ENCODE measurements at places on chromosomes 11 and 22.

- DNase-seq: peak; percentile 66
Observed at GRCh38 chr11:62547691-62548281, 1.2 kb upstream of the AHNAK start.

DNA sequence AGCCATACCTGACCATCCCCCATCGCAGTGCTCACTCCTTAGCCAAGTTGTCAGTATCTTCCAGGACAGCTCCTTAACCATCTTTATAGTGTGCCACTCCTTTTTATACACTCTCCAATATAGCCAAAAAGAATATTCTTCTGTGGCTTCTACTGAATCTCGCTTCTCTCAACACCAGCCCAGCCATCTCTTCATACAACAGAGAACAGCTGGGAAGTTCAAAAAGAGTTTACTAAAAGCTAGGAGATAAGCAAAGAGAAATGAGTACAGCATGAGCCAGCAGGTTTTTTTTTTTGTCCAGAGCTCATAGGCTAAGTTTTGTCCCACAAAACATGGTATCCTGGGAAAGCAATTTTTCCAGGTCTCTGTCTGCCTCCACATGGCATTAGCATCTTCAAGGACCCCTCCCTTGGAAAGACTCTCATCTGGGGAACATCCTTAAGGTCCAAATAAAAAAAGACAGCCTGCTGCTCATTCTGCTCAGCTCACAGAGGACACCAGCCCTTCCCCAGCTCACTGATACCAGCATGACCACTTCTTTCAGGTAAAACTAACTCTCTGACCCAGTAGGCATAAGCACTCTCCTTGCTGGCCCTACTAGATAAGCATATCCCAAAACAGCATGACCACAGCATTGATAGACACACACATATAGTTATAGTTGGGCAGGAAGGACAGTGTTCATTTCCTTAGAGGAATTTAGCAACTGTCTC is 48.8 kb upstream of the YWHAH start:
- no peak for DNase-seq

- DNase-seq: no peak
Observed at GRCh38 chr11:92141159-92141558, 83.5 kb upstream of the FAT3 start.

DNA sequence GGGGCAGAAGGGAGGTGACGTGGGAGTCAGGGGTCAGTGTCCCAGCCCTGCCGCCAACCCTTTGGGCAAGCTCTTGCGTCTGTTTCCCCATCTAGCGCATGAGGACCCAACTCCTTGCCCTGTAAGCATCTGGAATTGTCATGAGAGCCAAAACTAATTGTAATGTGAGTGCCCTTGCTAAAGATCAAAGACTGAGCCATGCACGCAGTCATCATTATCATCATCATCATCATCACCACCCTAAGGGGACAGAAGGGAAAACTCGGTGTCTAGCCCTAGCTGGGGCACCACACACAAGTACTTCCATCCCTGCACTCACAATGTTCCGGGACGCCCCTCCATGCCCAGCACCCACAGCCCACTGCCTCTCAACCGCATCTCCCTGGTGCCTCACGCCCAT is 2.5 kb downstream of the LIF start:
- DNase-seq: no peak

- DNase-seq: peak; percentile 38
Observed at GRCh38 chr11:128424851-128425285, 162.5 kb downstream of the ETS1 start.

GRCh38 chr22:36068776-36069344 is 40.2 kb upstream of the RBFOX2 start:
- DNase-seq: no peak

GRCh38 chr11:133947321-133947756 is 9.4 kb downstream of the IGSF9B start:
- DNase-seq: peak; percentile 46

DNA sequence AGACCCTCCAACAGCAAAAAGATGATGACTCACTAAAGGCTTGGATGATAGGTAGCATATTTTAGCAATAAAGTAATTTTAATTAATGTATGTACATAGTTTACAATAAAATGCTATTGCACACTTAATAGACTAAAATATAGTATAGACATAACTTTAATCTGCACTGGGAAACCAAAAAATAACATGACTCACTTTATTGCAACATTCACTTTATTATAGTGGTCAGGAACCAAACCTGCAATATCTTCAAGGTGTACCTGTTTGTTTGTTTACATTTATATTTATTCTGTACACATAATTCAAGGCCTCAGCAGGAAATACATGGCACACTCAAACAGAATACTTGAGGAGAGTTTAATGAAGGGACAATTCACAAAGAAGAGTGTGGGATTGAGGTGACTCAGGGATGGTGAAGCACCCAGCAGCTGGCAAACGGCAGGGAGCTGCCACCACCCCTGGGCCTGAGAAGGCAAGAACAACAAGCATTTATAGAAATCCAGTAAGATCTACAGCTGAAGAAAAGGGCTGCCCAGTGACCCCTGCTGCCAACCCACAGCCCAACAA is 51.5 kb upstream of the POU2AF2 start:
- DNase-seq: no peak

- peak; percentile 99 for DNase-seq
Observed at GRCh38 chr11:47426062-47426956, at the start of gene PSMC3. PSMC3 (minus strand) TSS chr11:47426439; CDS start chr11:47426279, 160 bp downstream.

GRCh38 chr11:8911029-8911823 is at the start of gene AKIP1:
AKIP1 (plus strand) TSS chr11:8911189; CDS start chr11:8911450, 261 bp downstream.
- peak; percentile 96 for DNase-seq

DNA sequence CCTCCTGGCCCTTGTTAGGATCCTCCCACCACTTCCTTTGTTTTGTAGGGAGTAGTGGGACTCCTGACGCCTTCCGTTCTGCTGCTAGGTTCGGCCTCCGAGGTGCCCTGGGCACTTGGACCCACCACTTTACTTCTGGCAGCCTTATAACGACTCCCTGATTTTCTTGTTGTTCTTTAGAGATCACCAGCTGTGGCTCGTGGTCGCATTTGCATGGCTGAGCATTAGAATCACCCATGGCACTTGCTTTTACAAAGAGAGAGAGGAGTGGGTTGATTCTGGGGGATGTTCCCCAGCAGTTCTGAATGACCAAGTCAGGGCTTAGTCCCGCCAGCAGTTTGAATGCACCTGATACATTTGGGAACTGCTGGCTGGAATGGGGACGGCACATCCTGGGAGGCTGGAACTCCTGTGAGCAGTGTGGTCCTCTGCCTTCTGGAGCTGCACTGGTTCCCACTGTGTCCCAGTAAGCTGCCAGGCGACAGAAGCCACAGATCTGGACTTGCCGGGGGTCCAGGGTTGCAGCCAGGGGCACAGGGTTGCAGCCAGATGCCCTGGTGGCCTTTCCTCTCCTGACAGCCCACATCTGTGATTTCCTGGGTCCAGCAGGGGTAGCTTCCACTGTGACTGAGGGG is 4.1 kb downstream of the TUB start:
- DNase-seq: no peak

GRCh38 chr11:42816471-42816870 is 495.3 kb upstream of the API5 start:
- no peak for DNase-seq

- DNase-seq: no peak
Observed at GRCh38 chr22:38230108-38230825, 28.5 kb downstream of the MAFF start.

DNA sequence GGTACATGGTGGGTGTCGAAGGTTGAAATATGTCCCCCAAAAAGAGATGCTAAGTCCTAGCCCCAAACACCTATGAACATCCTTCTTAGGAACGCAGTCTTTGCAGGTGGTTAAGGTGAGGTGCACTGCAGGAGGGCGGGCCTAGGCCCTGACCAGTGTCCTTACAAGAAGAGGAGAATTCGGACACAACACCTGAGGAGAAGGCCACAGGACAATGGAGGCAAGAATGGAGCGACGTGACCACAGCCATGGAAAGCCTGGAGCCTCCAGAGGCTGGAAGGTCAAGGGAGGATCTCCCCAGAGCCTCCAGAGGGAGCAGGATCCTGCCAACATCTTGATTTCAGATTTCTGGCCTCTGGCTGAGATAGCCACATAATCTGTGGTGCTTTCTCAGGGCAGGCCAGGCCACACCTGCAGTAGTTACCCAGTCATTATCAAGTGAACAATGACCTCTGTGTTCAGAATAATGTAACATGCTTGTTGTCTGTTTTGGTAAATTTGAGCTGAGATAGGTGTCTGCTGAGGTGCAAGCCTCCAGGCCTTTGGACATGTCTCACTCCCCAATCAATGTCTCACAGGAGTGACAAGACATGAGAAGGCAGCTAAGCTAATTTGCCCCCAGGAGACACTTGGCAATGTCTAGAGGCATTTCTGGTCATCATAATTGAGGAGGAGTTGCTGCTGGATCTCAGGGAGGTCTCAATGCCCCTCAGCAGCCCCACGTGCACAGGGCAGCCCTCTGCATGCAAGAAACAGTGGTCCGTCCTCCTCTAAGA is 498.9 kb downstream of the BRD1 start:
- peak; percentile 4 for DNase-seq

DNA sequence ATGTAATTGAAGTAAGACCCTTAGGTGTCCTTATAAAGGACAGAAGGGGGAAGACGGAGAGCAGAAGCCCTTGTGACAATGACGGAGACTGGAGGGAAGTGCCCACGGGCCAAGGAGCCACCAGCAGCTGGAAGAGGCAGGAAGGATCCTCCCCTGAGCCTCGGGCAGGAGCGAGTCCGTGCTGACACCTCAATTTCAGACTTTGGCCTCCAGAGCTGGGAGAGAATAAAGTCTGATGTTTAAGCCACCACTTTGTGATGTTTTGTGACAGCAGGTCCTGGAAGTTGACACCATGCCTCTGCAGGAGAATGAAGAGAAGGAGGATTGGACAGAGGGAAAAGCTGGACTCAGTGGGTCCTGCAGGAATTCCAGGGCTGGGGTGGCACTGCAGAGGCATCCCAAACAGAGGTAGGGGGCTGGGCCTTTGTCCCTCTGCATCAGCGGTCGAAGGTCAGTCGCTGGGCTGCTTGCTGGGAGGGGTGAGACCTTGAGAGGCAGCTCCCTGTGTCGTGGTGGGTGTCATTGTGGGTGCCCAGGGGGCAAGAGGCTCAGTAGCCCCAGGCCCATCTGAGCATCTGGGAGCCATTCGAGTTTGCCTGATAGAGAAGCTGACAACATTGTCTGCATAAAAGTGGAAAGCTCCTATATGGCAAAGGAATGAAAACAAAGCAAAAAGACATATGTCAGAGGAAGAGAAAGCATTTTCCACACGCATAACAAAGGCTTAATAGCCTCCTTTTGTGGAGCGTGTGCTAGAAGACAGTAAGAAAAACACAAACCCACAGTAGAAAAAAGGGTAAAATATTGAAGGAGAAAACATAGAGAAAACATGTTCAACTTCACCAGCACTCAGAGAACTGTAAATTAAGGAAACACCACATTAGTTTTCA is 68.8 kb downstream of the RTL6 start:
- no peak for DNase-seq

DNA sequence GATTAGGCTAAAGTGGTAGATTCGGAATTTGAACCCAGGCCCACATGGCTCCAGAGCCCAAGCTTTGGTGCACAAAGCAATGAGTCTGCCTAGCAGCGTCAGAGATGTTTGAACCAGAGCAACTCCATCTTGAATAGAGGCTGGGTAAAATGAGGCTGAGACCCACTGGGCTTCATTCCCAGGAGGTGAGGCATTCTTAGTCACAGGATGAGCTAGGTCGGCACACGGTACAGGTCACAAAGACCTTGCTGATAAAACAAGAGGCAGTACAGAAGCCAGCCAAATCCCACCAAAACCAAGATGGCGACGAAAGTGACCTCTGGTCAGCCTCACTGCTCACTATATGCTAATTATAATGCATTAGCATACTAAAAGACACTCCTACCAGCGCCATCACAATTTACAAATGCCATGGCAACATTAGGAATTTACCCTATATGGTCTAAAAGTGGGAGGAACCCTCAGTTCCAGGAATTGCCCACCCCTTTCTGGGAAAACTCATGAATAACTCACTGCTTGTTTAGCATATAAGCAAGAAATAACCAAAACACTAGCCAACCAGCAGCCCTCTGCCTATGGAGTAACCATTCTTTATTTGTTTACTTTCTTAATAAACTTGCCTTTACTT is 40.3 kb upstream of the DAGLA start:
- DNase-seq: no peak

DNA sequence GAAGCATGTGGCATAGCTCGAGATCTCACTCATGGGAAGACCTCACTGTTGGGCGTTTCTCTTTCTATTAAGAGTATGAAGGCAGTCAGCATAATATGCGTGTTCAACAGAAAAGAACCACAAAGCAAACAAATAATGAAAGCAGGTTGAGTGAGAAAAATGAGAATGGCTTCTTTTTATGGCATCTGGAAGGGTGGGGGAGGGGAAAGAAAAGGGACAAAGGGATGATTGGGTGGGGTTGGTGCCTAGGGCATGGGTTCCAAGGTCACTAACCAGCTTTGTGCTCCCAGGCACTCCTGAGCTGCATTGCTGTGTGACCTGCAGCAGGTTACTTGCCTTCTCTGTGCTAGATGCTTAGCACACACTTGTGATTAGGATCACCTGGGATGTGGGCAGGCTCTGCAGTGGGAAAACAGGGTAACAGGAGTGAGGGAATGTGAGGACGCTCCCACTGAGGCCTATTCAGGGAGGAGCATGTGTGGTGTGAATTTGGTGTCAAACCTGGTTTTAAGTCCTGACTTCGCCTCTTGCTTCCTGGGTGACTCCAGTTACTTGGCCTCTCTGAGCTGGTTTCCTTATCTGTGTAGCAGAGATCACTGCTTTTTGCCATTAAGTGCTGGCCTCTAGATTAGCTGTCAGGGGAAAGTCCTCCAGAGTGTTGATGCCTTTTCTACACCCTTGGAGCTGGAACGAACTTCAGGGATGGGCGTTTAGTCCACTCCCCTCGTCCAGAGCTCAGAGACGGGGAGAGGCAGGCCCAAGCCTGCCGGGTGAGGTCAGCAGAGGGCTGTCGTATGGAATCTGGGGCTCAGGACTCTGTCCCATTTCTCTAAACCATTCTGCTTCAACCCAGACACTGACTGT is 74.8 kb downstream of the KIAA1671 start:
- DNase-seq: no peak

- DNase-seq: no peak
Observed at GRCh38 chr11:134032501-134033091, 36.3 kb upstream of the JAM3 start.

DNA sequence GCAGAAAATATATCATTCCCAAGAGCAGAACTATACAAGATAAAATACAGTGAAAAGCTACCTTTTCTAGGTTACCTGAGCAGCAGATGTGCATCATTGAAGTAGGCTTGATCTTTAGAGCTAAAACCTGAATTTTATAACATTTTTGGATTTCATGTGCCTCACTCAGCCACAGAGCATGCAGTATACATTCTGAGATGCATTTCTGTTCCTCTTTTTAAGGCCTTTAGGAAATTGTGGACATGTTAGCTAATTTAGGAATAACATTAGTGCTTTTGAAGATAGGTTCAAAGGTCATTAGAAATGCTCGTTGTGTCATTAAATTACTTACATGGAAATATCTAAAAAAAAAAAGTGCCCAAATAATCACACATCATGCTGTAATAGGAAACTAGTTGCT is 230.6 kb upstream of the PDGFD start:
- no peak for DNase-seq

DNA sequence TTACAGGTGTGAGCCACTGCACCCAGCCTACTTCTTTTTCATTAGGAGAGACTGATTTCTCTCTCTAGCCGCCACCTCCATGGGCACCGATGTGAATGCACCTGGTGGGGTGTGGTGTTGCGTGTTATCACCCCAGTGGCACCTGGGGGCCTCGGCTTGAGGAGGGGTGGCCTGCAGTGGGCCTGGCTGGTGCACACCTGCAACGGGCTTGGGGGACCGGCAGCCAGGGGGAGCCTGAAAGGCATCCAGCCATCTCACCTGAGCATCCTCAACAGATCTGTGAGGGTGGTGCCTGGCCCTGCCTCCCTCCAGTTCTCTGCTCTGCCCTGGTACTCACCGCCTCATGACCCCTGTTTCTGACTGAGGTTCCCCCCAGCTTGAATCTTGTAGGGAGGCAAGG is 108.9 kb downstream of the ARHGAP8 start:
- DNase-seq: no peak
